ENCODE measurements at places on chromosomes 1 and 21.

- DNase-seq, result no peak
Observed at GRCh38 chr1:225437710-225438437, 10.0 kb upstream of the LBR start.

GRCh38 chr1:216702170-216702569 lies 21.1 kb downstream of the ESRRG start:
- DNase-seq, result no peak

- no peak for DNase-seq
Observed at GRCh38 chr1:234588386-234588785, 21.6 kb downstream of the IRF2BP2 start.

DNA sequence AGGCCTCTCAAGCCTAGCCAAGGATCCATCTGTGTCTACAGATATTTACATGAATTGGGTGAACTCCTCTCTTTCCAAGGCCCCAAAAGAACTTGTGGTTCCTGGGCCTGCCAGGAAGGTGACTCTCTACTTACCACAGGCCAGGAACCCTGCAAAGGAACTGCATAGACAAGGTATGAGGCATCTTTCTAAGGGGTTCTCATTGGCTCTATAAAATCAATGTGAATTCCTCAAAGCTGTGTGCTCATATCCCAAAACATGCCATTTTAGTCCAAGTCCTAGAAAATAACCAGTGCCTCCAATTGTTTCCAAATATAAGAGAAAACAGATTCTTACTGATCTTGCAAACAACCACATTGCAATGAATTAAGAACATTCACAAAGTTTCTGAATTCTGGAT lies 39.9 kb upstream of the RGL1 start:
- DNase-seq, result no peak

GRCh38 chr1:17277511-17278159 lies 28.7 kb downstream of the PADI3 start:
- no peak for DNase-seq

DNA sequence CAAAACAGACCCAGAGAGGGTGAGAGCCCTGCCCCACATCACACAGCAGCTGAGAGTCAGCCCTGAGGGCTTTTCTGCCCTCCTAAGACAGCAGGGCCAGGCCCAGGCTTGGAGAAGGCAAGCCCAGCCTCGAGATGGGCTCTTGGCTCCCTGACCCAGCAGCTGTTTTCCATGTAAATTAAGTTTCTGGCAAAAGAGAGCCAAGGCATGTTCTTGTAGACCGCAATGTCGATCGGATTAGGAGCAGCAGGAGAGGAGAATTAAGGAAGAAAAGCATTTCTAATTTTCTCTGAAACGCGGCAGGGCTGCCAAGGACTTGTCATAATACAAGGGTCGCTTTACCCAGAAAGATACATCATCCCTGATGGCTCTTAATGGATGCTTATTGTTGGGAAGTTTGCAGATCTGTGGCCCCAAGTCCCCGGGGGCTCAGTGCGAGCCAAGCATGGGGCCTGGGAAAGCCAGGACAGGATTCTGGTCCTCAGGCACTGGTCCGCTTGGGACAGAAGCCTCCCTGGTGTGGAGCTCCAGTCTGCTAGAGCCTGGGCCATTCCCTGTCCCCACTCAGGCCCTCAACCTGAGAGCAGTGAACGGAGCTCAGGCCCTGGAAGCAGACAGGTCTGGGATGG lies 62.8 kb downstream of the DMRTB1 start:
- DNase-seq, result no peak

GRCh38 chr1:21217812-21218596 lies 41.3 kb upstream of the EIF4G3 start:
- DNase-seq, result no peak

GRCh38 chr1:61853583-61853982 lies 111.3 kb downstream of the PATJ start:
- DNase-seq, result no peak

GRCh38 chr21:28791595-28792282 lies 200.9 kb downstream of the LTN1 start:
- DNase-seq, result no peak

- DNase-seq, result no peak
Observed at GRCh38 chr1:231930257-231930947, 303.8 kb downstream of the DISC1 start.

DNA sequence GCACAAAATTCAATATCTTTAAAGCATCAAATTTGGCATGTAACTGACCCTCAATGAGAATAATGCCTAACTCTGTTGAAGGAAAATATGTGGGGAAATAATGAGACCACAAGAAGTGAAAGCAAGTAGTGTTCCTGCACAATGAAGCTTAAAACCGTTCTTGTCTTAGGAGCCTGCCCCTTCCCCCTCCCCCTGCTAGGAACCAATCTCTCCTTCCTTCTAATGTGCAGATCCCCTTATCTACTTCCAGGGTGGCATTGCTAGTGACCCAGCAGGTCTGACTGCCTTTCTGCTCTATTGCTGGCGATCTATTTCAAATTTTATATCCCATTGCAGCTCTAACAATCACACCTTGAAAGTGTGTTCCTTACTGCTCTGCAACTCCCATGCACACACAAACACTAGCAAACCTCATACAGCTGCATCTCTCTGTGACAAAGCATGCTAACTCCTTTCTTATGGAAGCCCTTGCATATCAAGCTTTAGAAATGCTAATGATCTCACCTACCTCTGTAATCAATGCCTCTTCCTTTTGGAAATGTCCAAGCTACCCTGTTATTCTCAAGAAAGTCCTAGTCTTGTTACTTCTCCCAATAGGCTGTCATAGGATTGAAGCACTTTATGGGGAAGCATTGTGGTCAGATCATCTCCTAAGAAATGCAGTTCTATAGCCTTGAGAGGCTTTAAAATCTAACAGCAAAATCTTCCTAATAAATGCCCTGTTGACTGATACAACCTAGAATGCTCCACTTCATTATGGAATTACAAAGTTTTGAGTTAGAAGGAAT lies 26.5 kb downstream of the BCL9 start:
- DNase-seq, result no peak

GRCh38 chr1:215201283-215201682 lies 118.7 kb downstream of the KCNK2 start:
- DNase-seq, result no peak

GRCh38 chr1:226952118-226952441 lies 12.0 kb downstream of the COQ8A start:
- DNase-seq, result no peak

DNA sequence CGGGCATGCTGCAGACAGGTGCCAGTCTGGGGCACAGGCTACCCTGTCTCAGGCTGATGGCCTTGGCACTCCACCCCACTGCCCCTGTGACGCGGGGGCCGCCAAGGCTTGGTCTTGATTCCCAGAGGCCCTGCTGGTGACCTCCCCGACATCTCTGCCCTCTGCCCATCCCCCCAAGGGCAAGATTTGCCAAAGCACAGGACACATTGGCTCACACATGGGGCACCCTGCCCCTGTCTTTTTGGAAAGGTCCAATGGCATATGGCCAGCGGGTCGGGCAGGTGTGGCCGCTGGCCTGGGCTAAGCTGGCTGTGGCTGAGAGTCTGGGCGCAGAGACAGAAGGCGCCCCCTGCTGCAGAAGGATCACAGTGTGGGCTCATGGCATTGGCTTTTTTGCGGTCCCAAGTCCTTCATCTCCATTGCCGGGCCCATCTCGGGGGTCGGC lies 4.6 kb downstream of the MIB2 start:
- no peak for DNase-seq

DNA sequence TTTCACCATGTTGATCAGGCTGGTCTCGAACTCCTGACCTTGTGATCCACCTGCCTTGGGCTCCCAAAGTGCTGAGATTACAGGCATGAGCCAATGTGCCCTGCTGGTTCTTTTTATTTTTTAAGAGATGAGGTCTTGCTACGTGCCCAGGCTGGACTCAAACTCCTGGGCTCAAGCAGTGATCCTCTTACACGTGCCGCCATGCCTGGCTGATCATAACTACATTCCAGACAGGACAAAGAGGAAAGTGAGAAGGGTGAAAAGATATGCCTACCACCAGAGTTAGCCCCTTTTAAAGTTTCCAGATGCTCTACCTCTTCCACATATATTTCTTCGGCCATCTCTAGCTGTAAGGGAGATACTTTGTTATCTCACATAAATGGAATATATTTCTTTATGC lies 79.7 kb upstream of the SOX13 start:
- DNase-seq, result no peak

GRCh38 chr1:110616587-110616986 lies 10.4 kb upstream of the KCNA2 start:
- no peak for DNase-seq

DNA sequence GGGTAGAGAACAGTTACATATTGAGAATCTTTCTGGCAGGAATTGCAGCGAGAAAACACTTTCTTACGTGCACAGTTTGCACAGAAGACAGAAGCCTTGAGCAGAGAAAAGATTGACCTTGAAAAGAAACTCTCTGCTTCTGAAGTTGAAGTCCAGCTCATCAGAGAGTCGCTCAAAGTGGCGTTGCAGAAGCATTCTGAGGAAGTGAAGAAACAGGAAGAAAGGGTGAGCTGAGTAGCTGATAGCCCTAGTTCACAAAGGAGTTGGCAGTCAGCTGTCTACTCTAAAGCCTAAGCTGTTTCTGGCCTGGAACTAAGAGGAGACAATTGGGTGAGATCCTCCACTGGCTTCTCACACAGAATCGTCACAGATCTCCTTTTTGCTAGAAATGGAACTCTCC lies 20.3 kb upstream of the SH3BGRL3 start:
- DNase-seq, result no peak

DNA sequence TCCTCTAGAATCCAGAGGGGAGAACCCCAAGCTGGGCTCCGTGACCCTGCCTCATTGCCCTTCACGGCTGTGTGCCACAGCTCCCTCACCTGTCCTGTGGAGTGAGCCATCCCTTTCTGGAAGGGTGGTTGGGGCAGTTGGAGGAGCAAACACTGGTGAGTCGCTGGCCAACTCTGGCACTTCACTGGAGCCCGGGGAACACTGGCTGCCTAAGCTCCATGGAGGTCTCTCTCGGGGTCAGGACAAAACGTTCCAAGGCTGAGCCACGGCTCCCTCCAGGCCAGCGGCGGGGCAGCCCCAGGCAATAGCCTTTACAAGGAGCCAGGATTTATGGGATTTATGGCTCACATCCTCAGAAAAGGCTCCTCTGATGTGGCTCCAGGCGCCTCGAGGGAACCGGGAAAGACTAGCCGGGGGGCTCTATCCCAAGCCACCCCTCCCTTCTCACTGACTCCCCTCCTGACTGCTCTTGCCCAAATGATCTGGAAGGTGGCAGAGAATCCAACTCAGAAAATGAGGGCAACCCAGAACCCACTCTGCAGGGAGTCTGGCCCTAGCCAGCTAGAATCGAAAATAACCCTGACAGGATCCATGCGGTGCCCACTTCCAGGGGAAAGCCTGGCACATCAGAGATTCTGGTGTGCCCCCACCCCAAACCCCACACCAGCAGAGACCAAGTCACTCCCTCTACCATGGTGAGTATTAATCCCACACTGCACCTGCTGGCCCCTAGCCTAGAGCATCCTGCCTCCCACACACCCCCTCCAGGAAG lies 75.2 kb downstream of the GLIS1 start:
- no peak for DNase-seq

- no peak for DNase-seq
Observed at GRCh38 chr1:174000371-174000770, 21.8 kb downstream of the RC3H1 start.

Data from non-pigmented ciliary epithelial cell (primary cell).